ENCODE measurements at places on chromosomes 16 and 17.

- no peak for DNase-seq
Observed at GRCh38 chr17:32940706-32941390, 12.9 kb downstream of the TMEM98 start.

DNA sequence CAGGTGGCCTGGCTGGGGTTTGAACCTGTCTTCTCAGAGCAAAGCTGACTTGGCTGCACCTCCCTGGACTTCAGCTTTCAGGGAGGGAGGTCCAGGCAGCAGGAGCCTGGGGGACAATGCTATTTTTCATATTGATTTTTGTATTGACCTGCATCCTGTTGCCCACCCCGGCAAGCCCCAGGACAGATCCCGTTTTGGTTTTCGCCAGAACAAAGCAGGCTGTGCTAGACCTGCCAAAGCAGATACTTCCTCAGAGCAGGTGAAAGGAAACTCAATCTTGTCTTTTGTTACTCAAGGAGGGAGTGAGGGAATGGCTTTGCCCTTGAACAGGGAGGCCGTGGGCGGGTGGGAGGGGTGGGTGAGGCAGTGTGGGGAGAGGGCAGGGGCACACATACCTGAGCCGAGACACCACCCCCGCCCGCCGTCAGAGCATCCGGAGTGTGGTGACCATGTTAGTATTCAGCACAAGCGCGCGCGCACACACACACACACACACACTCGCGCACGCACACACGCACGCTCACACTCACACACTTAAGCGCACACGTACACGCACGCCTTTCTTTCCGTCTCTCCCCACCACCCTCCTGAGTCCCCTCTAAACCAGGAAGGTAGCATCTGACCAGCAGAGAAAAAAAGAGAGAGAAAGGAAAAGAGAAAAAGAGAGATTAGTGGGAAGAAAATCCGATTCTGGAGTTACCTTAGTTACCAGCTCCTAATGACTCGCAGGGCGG, 59.5 kb downstream of the RAI1 start:
- no peak for DNase-seq

GRCh38 chr17:45681706-45682105, 102.4 kb upstream of the CRHR1 start:
- DNase-seq, result no peak

DNA sequence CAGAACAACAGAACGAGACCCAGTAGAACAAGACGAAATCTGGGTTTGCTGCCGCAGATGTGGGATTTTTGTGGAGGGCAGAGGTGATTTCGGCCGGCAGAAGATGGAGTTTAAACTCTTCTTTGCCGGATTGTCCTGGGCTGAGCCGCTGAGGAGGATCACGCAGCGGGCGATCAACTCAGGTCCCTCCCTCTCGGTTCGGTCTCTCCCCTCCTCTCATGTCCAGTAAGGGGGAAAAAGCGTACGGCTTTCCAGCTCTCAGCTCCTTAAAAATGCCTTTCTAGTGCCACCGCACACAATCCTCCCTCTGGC, 2.5 kb downstream of the PHF12 start:
- no peak for DNase-seq

- DNase-seq, result no peak
Observed at GRCh38 chr17:79556271-79556670, 54.6 kb downstream of the RBFOX3 start.

DNA sequence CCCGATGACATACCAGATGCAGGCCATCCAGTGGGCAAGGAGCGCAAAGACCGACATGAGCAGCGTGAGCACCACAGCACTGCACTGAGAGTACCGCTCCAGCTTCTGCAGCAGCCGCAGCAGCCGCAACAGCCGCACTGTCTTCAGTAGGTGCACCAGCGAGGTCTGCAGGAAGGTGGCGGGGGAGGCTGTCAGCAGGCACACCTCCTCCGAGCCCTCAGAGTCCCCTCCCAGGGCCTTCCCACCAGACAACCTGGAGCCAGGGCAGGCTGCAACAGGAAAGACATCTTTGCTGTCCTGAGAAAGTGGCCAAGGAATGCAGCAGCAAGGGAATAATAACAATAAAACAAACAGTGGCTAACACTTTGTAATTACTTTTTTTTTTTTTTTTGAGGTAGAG, 9.1 kb downstream of the KCNH4 start:
- DNase-seq, result no peak
